ENCODE measurements at places on chromosomes 7 and 10.

- no peak for DNase-seq
These were observed 85.5 kb downstream of the JCAD start for GRCh38 chr10:29973921-29974320.

GRCh38 chr10:123897146-123897545 lies 5.5 kb upstream of the CPXM2 start:
- DNase-seq, result no peak

GRCh38 chr7:130958846-130959245 lies 224.8 kb upstream of the KLF14 start:
- DNase-seq, result no peak

GRCh38 chr10:16675334-16675733 lies 141.9 kb downstream of the RSU1 start:
- DNase-seq, result no peak

DNA sequence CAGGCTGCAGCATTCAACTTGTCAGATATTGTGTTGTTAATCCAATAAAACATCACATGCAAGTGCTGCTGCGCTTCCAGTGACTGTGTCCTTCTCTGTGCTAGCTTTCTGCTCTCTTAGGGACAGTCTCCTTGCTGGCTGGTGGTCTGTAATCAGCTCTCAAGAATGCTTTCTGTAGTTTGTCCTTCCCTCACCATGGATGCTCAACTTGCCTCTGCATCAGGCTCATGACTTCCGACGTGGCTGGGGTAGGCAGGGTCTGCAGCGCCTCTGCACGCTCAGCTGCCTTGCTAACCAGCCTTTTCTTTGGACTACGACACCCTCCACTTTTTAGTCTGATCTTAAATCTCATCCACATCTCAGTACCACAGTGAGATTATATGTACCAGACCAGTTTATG lies 58.3 kb downstream of the MMRN2 start:
- DNase-seq, result no peak

- DNase-seq, result no peak
These were observed 6.7 kb upstream of the MGAM2 start for GRCh38 chr7:142104550-142105527.

GRCh38 chr10:12405342-12406320 lies 56.3 kb downstream of the CAMK1D start:
- DNase-seq, result peak; percentile 9

DNA sequence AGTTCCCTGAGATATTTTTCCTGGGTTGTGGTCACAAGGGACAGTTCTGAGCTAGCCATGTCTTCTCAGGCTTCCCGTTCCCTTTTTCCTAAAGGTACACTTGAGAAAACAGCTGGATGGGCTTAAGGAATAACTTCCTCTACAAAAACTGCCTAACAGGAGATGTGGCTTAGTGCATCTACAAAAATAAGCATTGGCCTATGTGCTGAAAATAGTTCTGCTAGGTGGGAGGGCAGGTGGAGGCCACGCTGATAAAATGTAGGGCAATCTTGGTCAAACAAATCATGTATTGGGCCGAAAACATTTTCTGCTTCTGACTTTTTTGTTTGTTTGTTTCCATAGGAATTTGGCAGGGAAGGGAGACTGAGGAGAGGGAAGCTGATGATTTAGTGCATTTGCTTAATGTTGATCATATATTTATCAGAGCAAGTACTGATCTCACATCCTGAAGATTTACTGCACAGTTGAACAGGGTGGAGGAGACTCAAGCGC lies 409.4 kb upstream of the FZD8 start:
- no peak for DNase-seq

- DNase-seq, result no peak
These were observed 1.9 kb upstream of the MYH16 start for GRCh38 chr7:99270702-99271101.

DNA sequence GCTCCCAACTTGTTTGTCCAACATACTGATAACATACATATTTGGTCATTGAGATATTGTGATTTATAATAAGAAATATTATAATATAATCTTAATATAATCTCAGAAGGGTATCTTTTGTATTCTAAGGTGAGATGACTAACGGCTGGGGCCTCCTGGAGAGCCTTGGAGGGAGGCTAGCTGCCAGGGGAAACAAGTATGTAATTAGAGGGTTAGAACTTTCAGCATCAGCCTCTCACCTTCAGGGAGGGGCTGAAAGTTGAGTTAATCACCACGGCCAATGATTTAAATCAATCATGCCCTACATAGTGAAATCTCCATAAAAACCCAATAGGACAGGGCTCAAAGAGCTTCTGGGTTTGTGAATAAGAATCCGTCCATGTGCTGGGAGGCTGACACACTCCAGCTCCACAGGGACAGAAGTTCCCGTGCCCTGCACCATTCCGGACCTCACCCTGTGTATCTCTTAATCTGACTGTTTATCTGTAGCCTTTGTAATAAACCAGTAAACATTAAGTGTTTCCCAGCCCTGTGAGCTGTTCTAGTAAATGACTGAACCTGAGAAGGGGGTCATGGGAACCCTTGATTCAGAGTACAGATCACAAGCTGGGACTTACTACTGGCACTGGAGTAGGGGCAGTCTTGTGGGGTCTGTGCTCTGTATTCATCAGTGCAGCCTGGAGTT lies 86.3 kb upstream of the STEAP1B start:
- no peak for DNase-seq

GRCh38 chr10:62818426-62819011 lies 2.4 kb upstream of the EGR2 start:
- DNase-seq, result no peak

DNA sequence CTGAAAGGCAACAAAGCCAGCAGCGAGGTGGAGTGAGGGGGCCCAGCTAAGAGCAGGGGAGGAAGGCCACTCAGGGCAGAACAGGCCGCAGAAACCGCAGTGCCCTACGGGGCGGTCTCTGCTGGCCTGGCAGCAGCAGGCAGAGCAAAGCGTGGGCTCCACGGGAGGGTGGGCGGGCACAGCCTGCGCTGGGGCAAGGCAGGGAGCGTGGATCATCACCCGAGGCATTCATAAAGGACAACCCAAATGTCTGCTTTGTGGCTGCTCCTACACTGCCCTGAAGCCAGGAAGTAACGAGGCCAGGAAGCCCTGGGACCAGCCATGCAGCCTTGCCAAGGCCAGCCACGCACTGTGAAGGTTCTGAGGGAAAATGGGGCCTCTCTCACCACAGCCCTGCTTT lies 127.5 kb downstream of the MAD1L1 start:
- no peak for DNase-seq

DNA sequence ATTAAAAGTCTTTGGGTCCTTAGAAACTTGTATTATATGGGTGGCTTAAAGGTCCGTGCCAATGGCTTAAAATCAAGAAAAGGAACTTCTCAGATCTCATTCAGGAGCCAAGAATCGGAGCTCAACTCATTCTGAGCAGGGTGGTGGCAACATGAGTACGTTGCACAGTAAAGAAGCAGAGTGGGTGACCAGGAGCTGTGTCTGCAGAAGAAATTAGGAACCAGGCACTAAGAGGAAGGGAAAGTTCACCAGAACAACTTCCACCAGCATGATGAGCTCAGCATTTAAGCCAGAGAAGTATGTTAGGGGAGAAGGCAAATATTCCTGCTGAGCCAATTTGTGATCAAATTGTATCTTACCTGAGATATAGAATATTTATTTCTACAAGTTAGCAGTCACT lies 236.0 kb upstream of the NRP1 start:
- no peak for DNase-seq

DNA sequence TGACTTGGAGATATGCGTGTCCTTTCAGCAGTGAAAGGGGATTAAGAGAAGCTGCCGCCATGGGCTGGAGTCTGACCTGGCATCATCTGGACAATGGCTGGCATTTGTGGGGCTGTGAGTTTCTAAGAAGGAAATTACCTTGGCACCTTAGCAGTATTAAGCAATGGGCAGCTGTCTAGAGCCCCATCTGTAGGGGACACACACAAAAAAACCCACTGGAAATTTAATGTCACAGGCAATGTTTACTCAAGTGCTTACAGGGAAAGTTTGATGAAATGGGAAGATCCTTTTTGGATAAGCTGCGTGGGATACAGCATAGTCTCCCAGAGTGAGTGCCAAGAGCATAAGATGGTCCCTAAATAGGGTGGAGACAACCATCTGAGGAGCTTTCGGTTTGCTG lies 25.0 kb downstream of the ADRA2A start:
- DNase-seq, result peak; percentile 15

DNA sequence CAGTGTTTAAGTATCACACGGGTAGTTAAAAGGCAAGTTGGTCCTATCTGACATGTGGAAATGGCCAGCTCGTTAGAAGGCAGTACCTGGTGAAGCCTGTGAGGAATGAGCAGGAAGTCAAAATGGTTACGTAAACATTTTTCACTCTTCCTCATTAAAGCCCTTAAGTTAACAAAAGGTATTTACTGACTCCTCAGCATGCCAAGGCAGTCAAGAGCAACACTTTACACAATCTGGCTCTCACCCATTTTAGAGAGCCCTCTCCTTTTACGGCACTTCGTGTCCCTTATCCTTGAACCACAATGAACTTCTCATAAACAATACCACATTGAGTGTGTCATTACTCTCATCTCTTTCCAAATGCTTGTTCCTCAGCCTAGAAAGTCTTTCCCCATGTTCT lies 11.0 kb upstream of the RSBN1L start:
- DNase-seq, result no peak

DNA sequence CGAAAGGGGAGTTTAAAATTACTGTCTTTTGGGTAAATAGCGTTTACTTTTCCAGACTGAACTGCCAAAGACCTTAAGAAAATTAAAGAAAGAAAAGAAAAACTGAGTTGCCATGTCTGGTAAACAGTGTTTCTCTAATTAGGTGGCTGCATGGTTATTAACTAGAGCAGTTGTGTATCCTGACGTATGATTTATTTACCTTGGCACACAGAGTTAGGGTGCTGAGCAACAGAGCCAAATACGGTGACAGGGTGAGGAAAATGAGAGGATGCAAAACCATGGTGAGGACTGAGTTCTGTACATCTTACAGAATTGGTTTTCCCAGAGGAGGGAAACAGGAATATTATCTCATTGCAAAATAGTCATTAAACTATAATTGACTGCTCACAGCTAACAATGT lies 546.4 kb upstream of the FZD8 start:
- DNase-seq, result no peak

DNA sequence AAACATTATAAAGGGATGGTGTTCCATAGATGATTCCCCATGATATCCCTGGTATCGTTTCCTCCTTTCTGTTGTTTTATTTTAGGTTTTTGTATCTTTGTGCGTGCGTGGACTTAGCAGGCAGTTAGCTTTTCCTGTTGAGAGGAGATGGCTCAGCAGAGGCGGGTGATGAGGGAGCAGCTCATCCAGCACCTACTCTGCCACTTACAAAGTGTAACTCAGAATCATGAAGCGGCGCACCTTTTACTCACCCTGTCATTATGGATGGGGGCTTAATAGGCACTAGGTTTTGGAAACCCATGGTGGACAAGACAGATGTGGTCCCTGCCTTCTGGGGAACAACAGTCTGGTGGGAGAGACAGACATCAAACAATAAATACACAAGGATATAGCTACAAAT lies 17.1 kb downstream of the FAM241B start:
- DNase-seq, result no peak

GRCh38 chr7:42548816-42549611 lies 312.0 kb upstream of the GLI3 start:
- DNase-seq, result no peak

GRCh38 chr10:47241256-47241655 lies 58.7 kb upstream of the GDF10 start:
- DNase-seq, result no peak

GRCh38 chr10:62618576-62619412 lies 185.7 kb upstream of the ADO start:
- peak; percentile 71 for DNase-seq

DNA sequence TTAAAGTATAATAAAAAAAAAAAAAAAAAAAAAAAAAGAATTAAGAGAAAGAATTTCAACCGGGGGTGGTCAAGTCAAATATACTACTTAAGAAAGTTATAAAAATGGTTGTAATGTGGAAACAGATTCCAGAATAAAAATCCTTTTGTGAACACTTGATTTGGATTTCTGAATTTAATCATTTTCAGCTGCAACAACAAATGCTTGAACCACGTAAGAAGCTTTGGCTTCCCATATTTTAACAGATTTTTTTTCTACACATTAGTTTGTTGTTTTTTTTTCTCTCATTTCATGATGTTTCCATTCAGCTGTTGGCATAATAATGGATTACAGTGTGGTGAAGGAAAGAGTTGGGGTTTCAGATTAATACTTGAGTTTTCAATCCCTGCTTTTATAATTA lies 137.3 kb upstream of the AGR3 start:
- DNase-seq, result no peak

GRCh38 chr7:41738806-41739205 lies 35.9 kb upstream of the INHBA start:
- no peak for DNase-seq

- DNase-seq, result no peak
These were observed 31.3 kb downstream of the PLXNA4 start for GRCh38 chr7:132544999-132545398.

GRCh38 chr10:33783078-33783477 lies 448.6 kb upstream of the NRP1 start:
- no peak for DNase-seq

- DNase-seq, result no peak
These were observed 185.9 kb downstream of the MBL2 start for GRCh38 chr10:52586710-52587109.

GRCh38 chr7:66627151-66627681 lies 1.5 kb upstream of the KCTD7 start:
- DNase-seq, result no peak

GRCh38 chr10:103232772-103233488 lies 12.8 kb upstream of the RPEL1 start:
- no peak for DNase-seq

GRCh38 chr7:141262101-141263090 lies 188.5 kb downstream of the TMEM178B start:
- DNase-seq, result no peak

- no peak for DNase-seq
These were observed 49.8 kb upstream of the FAM171A1 start for GRCh38 chr10:15420858-15421257.

GRCh38 chr10:76430061-76430645 lies 998.7 kb downstream of the LRMDA start:
- no peak for DNase-seq

DNA sequence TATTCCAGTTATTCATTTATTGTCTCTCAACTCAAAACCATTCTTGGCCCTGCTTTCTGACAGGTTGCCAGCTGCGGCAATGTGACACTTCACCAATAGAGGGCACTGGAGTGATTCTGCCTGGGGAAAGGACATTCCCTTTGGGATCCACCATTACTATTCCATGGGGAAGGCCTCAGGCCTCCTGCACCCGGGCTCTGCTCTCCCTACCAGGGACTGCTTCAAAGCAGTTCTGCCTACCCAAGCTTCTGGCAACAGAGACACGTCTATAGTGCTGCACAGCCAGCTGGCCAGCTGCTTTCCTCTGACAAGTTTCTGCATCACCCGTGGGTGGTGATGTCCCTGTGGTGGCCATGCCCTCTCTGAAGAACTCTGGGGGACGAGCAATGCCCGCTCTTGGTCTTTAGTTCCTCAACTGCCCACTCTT lies 163.8 kb downstream of the ELMO1 start:
- peak; percentile 69 for DNase-seq

Data from tibial artery (tissue), 4 donors.